ENCODE measurements at places on chromosomes 16 and 17. TPM values are rescaled to one million over a fixed set of nuclear protein-coding genes. Genes with fewer than 3 reads are reported as not detected.

DNA sequence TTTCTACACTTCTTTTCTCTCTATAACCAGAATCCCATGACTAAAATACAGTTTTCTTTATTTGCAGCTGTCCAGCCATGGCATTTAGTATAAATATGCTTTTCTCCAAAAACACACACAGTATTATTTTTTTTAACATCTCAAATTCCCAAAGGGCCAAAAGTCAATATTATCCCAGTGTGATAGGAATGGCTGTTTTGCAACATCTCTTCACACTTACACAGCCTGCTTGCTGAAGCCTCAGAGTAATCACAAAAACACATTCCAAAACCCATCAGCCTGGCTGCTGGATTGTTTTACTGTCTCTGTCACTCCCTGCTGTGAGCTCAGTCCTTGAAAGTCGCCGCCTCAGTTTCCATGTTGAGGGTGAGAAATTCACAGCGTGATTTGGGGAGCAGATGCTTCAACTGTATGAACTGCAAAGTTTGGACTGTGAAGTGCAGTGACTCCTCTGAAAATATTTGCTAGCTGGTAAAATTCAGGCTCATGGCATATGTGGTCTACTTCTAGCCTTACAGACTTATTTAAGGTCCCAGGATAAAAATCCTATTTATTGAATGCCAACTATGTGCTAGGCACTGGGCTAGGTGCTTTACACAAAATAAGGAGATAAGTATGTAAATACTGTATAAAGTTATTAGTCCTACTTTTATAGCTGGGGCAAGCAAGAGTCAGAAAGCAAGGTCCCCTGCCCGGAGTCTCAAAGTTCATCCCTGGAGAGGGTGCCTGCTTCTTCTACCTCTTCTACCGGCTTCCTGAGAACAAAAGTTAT is 116.5 kb downstream of the SOCS1 start:
- H3K27ac ChIP-seq, result peak overlapping the region; percentile 70
- H3K36me3 ChIP-seq, result no peaks in the 10 kb centered on the region
- DNase-seq, result no peak
- H3K4me3 ChIP-seq, result no peak overlapping the region

- no peaks in the 10 kb centered on the region for H3K27me3 ChIP-seq
- peak; percentile 40 for DNase-seq
- H3K27ac ChIP-seq, result no peak overlapping the region
- H3K4me1 ChIP-seq, result no peaks in the 10 kb centered on the region
These were observed 160.1 kb downstream of the MAP2K4 start for GRCh38 chr17:12180644-12181261.

GRCh38 chr16:47884116-47884725 is 271.6 kb downstream of the ABCC12 start:
- no peak for DNase-seq
- H3K36me3 ChIP-seq, result no peaks in the 10 kb centered on the region
- H3K4me3 ChIP-seq, result no peak overlapping the region
- no peak overlapping the region for H3K27ac ChIP-seq
- H3K27me3 ChIP-seq, result no peaks in the 10 kb centered on the region

DNA sequence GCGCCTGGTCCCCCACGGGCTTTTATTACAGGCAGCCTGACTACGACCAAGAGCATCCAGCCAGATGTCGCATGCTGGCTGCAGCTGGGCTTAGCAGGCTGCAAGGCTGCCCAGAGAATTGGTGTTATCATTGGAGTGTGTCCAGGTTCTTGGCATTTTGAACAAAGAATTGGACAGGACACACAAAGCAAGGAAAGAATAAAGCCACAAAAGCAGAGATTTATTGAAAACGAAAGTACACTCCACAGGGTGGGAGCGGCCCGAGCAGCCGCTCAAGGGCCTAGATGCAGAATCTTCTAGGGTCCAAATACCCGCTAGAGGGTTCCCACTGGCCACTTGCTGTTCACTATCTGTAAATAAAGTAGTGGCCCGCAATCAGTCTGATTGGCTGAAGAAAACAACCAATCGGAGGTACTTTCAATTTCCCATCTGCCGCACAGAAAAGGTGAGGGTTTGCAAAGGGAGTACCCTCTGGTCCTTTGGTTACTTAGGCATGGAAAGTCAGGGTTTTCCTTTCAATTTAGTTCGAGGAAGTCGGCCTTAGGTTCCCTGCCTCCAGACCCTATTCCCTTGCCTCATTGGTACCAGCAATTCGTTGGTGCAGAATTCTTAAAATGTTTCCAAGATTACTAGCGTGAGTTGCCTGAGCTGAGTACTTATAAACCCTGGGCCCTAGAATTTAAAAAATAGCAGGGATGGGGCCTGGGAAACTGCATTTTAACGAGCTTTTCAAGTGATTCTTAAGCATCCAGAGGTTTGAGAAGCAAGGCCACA is 38.5 kb upstream of the CNEP1R1 start:
- H3K27me3 ChIP-seq, result no peaks in the 10 kb centered on the region
- H3K27ac ChIP-seq, result no peak overlapping the region
- peak overlapping the region; percentile 17 for H3K4me3 ChIP-seq

GRCh38 chr17:17560975-17561374 is 30.5 kb downstream of the PEMT start:
- no peaks in the 10 kb centered on the region for H3K27me3 ChIP-seq
- H3K4me1 ChIP-seq, result peaks cover 5% of the 10 kb centered on the region
- no peak overlapping the region for H3K27ac ChIP-seq
- no peaks in the 10 kb centered on the region for H3K36me3 ChIP-seq
- DNase-seq, result no peak

GRCh38 chr16:887846-888245 is 82.9 kb downstream of the LMF1 start:
- no peaks in the 10 kb centered on the region for H3K36me3 ChIP-seq
- DNase-seq, result no peak
- H3K4me3 ChIP-seq, result no peak overlapping the region
- H3K27ac ChIP-seq, result no peak overlapping the region
- no peaks in the 10 kb centered on the region for H3K27me3 ChIP-seq

DNA sequence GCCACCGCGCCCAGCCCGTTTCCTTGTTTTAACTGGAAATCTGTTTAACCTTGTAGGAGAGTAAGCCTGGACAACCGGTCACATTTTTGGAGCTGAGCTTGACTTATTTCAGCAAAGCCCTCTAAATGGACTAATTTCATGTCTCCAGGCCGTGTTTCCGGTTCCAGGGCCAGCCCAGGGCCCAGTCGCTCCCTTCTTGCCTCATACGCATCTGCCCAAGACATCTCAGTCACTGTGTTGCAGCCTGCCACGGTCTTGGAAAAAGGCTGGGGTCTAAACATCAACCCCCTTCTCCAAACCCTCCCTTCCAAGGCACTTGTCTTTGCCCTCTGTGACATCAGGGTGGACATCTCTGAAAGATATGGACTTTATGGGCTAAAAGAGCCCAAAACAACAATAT is 18.9 kb downstream of the PLEKHG4 start:
- no peaks in the 10 kb centered on the region for H3K27me3 ChIP-seq
- H3K4me3 ChIP-seq, result no peak overlapping the region
- H3K4me1 ChIP-seq, result no peaks in the 10 kb centered on the region
- no peak overlapping the region for H3K27ac ChIP-seq
- DNase-seq, result no peak
- H3K36me3 ChIP-seq, result no peaks in the 10 kb centered on the region

DNA sequence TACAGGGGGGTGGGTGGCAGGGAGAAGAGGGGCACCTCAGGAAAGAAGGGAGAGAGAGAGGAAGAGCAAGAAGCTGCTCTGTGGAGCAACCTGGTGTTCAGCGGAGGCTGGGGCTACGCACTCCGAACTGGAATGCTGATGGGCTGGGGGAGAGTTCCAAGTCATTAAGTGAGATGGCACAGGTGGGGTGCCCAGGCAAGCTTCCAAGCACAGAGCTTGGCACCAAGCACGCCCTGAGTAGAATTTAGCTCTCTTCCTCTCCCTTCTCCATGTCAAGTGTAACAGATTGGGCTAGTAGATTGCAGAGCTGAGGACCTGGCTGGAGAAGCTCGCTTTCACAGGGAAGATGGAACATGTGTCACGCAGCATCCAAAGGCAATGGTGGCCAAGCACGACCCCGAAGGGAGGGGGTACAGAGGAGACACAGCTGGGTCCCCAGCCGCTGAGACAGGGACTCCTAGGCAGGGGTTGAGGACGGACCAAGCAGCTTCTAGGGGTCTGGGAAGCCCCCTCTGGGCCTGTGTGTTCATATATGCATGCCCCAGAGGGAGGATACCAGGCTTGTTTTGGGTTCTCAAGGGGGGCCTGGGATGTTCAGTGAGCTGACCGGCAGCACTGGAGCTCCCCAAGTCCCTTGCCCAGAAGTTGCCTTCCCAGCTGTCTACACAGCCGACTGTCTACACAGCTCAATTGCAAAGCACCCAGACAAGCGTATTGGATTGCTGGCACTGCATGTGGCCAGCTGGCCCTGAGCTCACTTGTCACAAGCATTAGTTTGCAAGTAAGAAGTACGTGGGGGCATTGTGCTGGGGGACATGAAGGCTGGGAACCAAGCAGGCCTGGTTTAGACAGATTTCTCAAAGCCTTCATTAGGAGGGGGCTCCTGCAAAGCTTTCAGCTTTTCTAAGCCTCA is 247.8 kb downstream of the ENGASE start:
- no peak overlapping the region for H3K27ac ChIP-seq
- no peak for DNase-seq
- no peaks in the 10 kb centered on the region for H3K36me3 ChIP-seq
- no peaks in the 10 kb centered on the region for H3K4me1 ChIP-seq
- H3K4me3 ChIP-seq, result no peak overlapping the region

- no peak overlapping the region for H3K4me3 ChIP-seq
- H3K4me1 ChIP-seq, result no peaks in the 10 kb centered on the region
These were observed 120.2 kb upstream of the HLF start for GRCh38 chr17:55144518-55144917.

- peaks cover 9% of the 10 kb centered on the region for H3K4me1 ChIP-seq
- H3K27ac ChIP-seq, result no peak overlapping the region
- no peaks in the 10 kb centered on the region for H3K36me3 ChIP-seq
- no peak overlapping the region for H3K4me3 ChIP-seq
- no peaks in the 10 kb centered on the region for H3K27me3 ChIP-seq
- DNase-seq, result no peak
These were observed 4.3 kb upstream of the NTN1 start for GRCh38 chr17:9016941-9017552.

DNA sequence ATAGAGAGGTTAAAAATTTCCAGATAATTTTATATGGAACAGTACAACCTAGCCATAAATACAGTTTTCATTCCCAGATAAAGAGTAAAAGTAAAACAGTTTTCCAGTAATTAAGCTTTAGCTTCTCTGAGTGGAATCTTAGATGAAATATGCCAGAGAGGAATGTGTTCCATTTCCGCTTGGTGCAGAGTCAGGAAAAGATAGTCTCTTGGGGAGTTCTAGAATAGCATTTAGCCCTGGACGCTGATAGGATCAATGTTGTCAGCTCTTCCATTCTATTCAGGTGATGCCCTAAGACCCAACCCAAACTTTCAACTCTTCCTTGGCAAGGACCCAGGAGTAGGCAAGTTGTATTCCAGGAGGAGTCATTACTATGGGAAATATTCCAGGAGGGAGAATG is 30.9 kb upstream of the ABCA3 start:
- H3K27me3 ChIP-seq, result no peaks in the 10 kb centered on the region
- no peak overlapping the region for H3K4me3 ChIP-seq
- DNase-seq, result no peak
- no peak overlapping the region for H3K27ac ChIP-seq
- peaks cover 10% of the 10 kb centered on the region for H3K4me1 ChIP-seq

- H3K27ac ChIP-seq, result peak overlapping the region; percentile 87
- H3K36me3 ChIP-seq, result no peaks in the 10 kb centered on the region
- peaks cover 47% of the 10 kb centered on the region for H3K4me1 ChIP-seq
- DNase-seq, result peak; percentile 62
These were observed 3.7 kb upstream of the MYL4 start for GRCh38 chr17:47205419-47205963.

GRCh38 chr16:88991813-88992350 is 14.9 kb upstream of the CBFA2T3 start:
- peaks cover 65% of the 10 kb centered on the region for H3K27me3 ChIP-seq
- H3K4me3 ChIP-seq, result no peak overlapping the region
- H3K27ac ChIP-seq, result no peak overlapping the region
- no peak for DNase-seq
- peaks cover 5% of the 10 kb centered on the region for H3K4me1 ChIP-seq

GRCh38 chr16:89002851-89003830 is 26.1 kb upstream of the CBFA2T3 start:
- H3K4me1 ChIP-seq, result no peaks in the 10 kb centered on the region
- DNase-seq, result no peak
- no peak overlapping the region for H3K27ac ChIP-seq

SDK2 gene
- total RNA-seq, result 3.6 TPM

GLG1 gene
- 168 TPM for total RNA-seq

GINS2 gene
- 0.66 TPM for total RNA-seq

CCL8 gene
- total RNA-seq, result not detected

ODAD4 gene
- total RNA-seq, result 5.2 TPM

MAPT gene
- total RNA-seq, result 3.1 TPM

ZNF597 gene
- total RNA-seq, result 2.2 TPM

HSD11B2 gene
- total RNA-seq, result 0.60 TPM

PTGES3L gene
- total RNA-seq, result not detected

KRTAP2-1 gene
- total RNA-seq, result not detected

ZG16 gene
- not detected for total RNA-seq

LRRC36 gene
- total RNA-seq, result 0.30 TPM
